Uterine smooth muscle cell (primary cell): ENCODE measurements at places on chromosomes 6 and 20. TPM values are rescaled to one million over a fixed set of nuclear protein-coding genes. Genes with fewer than 3 reads are reported as not detected.

Gene SCAF8
- total RNA-seq, result 32.0 and 35.4 TPM in 2 replicates

Gene RSPO4
- total RNA-seq, result not detected in 2 replicates

Gene MUC22
- total RNA-seq, result not detected in 2 replicates

Gene THBD
- total RNA-seq, result 18.5 and 54.1 TPM in 2 replicates

Gene DAAM2
- 3.8 and 6.5 TPM in 2 replicates for total RNA-seq

Gene MYMX
- not detected in 2 replicates for total RNA-seq

Gene TTK
- 14.6 and 55.2 TPM in 2 replicates for total RNA-seq

Gene MCCD1
- total RNA-seq, result not detected in 2 replicates

Gene SLC17A3
- not detected in 2 replicates for total RNA-seq
